A172 (cell line): ENCODE measurements at places on chromosomes 11 and 22. TPM values are rescaled to one million over a fixed set of nuclear protein-coding genes. Genes with fewer than 3 reads are reported as not detected.
A peak's percentile ranks its signal among the peaks of the same experiment; 100 is the strongest.

DNA sequence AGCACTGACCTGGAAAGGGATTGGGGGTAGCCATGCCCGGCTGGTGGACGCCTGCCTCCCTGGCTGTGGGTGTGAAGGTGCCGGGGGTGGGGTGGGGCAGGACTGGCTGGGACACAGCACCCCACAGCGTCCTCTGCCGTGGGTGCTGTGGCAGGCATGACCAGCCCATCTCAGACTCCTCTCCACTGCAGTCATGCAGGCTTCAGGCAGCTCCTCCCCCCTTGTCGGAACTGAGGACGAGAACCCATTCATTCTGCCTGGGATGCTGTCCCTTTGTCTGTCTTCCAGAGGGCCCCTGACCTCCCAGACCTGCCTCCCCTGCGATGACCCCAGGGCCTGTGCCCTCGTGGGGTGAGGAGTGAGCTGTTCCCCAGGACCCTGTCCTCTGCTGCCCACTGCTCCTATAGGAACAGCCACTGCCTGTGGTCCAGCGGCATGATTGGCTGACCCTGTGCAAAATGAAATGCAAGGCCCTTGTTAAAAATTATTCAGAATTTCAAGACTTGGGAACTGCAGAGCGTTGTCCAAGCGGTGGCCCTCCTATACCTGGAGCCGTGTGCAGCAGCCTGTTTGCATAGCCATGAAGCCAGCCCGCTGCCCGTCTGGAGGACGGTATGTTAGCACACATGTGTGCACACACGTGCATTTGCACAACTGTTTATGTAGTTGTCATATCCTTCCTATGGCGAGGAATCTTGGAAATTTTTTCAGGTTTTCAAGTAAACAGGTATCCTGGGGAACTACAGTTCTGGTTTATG is 1122.3 kb downstream of the BRD1 start:
- DNase-seq, result no peak

- DNase-seq, result no peak
These were observed 29.4 kb upstream of the SMIM38 start for GRCh38 chr11:69126286-69126685.

DNA sequence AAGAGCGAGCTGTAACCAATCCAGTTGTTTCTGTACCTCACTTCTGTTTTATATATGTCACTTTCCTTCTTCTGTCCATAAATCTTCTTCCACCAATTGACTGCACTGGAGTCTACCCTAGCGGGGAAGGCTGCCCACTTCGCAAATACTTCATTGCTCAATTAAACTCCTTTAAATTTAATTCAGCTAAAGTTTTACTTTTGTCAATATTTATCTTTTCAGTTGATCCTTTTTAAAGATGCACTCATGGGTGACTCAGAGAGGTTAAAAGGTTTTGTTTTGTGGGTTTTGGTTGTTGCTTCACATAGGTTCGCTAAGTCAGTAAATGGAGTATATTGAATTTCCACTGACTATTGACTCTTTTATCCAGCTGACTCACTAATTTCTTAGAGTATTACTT is 597.2 kb downstream of the DLG2 start:
- DNase-seq, result peak; percentile 4

DNA sequence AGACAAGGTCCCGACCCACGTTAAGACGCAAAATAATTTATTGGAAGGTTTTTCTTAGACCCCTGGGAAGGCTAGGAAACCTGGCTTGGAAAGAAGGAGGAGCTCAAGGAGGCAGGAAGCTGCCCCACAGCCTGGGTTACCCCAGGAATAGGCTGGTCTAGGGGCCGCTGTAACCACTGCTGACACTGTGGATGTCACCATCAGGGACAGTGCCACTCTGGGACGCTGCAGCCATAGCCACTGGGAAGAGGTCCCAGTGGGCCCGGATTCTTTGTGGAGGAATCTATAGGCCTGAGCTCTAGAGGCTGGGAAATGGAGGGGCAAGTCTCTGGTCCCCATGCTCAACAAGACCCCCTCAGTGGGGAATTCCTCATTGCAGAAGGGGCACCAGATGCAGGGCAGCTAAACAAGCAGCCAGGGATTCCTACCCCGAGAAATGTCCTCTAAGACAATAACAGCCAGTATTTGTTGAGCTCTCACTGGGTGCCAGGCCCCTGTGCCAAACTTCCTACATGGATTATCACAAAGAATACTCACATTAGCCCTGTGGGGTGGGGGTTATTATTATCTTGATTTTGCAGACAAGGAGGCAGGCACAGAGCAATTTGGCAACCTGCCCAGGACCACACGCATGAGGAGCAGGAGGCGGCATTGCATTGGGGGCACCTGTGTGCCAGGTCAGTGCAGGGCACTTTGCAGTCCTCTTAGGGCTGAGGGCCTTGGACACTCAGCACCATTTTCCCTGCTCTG is 19.5 kb upstream of the CHKA start:
- no peak for DNase-seq

DNA sequence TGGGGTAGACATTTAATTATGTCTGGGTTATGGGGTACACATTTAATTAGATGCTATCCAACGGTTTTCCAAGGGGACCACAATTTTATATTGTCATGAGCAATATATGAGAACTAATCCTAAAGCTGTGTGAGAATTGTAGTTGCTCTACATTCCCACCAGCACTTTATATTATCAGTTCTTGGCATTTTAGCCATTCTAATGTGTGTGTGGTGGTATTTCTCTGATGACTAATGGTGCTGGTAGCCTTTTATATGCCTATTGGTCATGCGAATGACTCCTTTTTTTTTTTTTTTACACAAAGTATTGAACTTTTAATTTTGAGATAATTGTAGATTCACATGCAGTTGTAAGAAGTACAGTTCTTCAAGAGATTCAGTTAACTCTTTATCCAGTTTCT is 26.2 kb downstream of the TMEM135 start:
- peak; percentile 9 for DNase-seq

GRCh38 chr11:112593440-112593839 is 332.8 kb upstream of the PLET1 start:
- no peak for DNase-seq

DNA sequence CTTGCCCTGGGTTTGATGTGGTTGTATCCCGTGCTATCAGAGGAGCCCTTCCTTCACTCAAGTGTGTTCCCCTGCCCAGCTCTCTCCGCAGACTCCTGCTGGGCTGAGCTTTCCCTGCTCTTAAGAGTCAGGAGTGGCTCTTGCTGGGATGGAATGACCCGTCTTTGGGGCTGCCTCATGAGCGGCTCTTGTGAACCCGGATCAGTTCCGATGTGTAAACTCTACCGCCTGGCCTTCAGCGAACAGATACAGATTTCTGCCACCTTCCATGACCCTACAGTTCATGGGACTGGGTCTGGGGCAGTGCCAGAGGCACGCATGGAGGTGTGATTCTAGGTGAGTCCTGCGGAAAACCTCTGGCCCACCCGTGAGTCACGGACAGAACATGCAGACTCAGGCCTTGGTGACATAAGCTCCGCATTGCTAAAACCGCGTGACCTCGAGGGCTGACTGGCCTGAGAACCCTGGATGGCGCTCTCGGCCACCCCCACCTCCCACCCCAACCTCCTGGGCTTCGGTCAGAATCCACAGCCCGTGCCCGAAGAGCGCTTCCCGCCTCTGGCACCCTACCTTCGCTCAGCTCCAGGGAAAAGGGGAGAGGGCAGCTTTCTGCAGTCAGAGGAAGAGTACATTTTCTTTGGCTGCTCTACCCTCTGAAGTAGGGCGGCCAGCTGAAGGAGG is 1.3 kb upstream of the ZBTB16 start:
- DNase-seq, result no peak

GRCh38 chr22:23054531-23055257 is 15.6 kb upstream of the GNAZ start:
- DNase-seq, result no peak

DNA sequence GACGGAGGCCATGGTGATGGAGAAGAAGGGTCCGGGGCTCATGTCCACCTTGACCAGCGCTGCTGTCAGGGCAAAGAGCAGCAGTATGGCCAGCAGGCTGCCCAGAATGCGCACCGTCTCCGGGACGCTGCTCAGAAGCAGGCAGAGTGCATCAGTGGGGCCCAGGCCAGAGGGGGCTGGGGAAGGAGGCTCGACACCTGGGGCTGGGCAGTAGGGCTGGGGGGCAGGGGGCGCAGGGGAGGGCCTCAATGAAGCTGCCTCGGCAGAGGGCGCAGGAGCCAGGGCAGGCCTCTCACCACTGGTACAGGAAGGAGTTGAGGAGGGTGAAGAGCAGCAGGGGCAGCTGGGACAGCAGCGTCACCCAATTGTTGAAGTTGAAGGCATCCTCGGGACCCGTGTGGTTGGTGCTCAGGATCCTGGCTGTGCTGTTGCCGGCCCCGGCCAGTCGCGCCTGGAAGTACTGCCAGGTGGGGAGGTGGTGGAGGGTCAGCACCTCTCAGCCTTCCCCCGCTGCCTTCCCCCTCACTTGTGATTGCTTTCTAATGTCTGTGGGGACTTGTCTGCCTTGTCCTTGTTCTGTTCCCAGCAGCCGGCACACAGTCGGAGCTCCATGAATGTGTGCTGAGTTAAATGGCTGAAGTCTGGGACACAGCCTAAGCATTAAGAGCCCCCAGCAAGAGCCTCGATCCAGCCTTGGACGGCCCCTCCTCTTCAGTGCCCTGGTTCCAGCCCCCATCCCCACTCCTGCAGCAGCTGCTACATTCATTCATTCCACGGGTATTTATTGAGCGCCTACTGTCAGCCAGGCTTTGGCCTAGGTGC is 2.3 kb downstream of the SLC29A2 start:
- DNase-seq, result no peak

GRCh38 chr22:43320943-43321900 is 21.9 kb downstream of the SCUBE1 start:
- no peak for DNase-seq

- DNase-seq, result no peak
These were observed 61.8 kb downstream of the SHANK2 start for GRCh38 chr11:71190551-71190950.

GRCh38 chr11:95359341-95359663 is 128.3 kb upstream of the SESN3 start:
- DNase-seq, result no peak

DNA sequence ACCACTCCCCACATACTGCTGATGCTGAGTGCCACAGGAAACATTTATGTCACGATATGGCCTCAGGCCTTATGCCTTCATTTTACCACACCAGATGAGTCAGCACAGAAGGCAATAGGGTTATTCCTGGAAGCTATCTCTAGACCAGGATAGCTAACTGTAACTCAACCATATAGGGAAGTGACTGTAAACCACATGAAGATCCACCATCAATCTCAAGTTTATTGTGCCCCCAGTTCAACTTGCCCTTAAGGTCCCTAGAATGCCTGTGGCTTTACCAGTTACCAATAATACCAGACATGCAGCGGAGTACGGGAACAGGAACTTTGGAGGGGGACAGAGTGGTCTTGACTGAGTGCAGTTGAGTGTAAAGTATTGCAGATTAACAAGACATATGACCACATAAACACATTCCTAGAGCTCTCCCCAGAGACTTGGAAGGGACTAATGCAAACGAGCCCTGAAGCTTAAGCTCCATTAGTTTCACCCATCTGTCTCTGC is 180.9 kb downstream of the KIF18A start:
- peak; percentile 82 for DNase-seq

DNA sequence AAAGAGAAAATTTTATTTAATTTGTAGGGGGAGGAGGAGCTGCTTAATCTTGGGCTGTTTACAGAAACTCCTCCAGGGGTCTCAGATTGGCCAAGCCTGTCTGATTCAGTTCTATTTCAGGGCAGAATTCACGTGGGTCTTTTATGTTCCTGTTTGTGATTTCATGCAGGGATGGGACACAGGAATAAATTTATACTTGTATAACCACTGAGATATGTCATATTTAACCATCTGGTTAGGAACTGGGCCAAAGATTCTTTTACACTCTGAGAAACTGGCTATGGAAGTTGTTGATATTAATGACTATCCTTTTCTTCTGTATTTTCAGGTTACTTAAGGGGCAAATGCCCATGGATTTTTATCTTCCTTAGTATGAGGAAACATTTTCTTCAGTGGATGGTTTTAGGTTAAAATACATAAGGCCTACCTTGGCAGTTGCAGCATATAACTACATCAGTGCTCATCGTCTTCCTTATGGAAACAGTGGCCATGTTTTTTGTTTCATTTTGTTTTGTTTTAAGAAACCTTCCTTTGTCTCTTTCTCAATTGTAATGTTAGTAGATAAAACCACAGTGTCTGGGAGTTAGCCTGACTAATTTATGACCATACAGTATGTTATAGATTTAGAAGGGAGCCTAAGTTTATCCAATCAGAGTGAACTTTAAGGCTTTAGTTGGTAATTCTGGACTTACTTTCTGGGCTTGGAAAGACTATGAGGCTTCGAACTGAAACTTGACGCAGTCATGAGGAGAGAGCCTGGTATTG is 132.4 kb upstream of the ANO3 start:
- no peak for DNase-seq

GRCh38 chr11:41256041-41256440 is 203.4 kb downstream of the LRRC4C start:
- DNase-seq, result no peak

DNA sequence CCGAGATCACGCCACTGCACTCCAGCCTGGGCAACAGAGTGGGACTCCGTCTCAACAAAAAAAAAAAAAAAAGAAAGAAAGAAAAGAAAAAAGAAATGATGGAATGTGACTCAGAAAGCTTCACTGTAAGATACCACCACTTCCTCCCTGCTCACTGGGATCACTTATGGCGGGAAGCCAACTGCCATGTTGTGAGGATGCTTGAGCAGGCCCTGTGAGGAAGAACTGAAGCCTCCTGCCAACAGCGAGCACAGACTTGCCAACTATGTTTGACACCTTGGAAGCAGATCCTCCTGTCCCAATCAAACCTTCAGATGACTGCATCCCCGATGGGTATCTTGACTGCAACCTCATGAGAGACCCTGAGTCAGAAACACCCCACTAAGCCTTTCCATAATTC is 8.3 kb downstream of the SEC14L6 start:
- DNase-seq, result peak; percentile 25

GRCh38 chr11:72242141-72242540 is 1.8 kb downstream of the PHOX2A start:
- DNase-seq, result no peak

DNA sequence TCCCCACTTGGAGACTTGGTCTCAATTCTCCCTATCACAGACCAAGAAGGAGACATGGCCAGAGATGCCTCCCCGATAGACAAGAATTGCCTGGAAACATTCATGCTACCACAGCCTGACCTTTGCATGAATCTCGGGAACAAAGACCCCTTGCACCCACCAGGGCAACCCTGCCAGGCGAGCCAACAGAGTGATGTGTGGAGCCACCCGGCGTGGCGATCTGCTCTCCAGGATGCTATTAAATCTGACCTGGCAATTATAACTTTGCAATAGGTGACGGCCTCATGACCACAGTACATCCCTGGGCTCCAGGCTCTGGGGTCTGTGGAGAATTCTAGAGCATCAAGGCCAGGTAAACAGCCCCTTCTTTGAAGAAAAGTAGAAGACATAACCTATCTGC is 31.1 kb upstream of the MN1 start:
- no peak for DNase-seq

Gene GDPD4
- not detected in 2 replicates for total RNA-seq

Gene TSPAN32
- 13.3 and 16.9 TPM in 2 replicates for total RNA-seq

Gene SCN4B
- total RNA-seq, result 0.84 TPM in 1 of 2 replicates, not detected in the other

Gene POLA2
- total RNA-seq, result 14.2 and 18.1 TPM in 2 replicates

Gene LRRC10B
- total RNA-seq, result not detected in 2 replicates

Gene MS4A15
- not detected in 2 replicates for total RNA-seq

Gene SMTNL1
- not detected in 2 replicates for total RNA-seq

Gene PHETA2
- 0.07 and 0.17 TPM in 2 replicates for total RNA-seq
